GM12878 (cell line): ENCODE measurements at places on chromosomes 1 and 21. TPM values are rescaled to one million over a fixed set of nuclear protein-coding genes. Genes with fewer than 3 reads are reported as not detected.

The TPTE gene
- total RNA-seq, result not detected in 2 replicates

- DNase-seq, result no peak
Observed at GRCh38 chr1:3030663-3031381, 9.6 kb downstream of the ACTRT2 start.

The FAM151A gene
- total RNA-seq, result 0.13 TPM in 1 of 2 replicates, not detected in the other

DNA sequence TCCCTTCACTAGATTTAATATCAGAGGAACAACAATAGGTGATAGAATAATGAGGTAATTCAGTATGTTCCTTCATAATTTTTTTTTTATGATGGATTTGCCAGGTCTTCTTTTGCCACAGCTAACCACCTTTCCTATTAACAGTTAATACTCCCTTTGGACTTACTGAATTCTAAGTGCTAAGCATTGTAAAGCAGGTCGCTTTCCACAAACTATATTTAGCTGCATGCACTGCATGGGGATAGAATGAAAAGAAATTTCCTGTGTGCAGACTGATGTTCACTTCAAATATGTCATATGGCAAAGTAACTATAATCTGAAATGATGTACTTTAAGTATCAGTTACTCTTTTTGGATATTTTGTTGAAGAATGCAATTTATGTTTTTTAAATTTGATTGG, 85.8 kb downstream of the GPR161 start:
- DNase-seq, result no peak

The GPR25 gene
- not detected in 2 replicates for total RNA-seq

The TMEM125 gene
- 0.28 and 1.1 TPM in 2 replicates for total RNA-seq

The S100A1 gene
- total RNA-seq, result not detected in 2 replicates

GRCh38 chr1:214826619-214827018, 223.6 kb downstream of the CENPF start:
- no peak for DNase-seq

The TMEM81 gene
- 1.2 and 1.7 TPM in 2 replicates for total RNA-seq

- no peak for DNase-seq
Observed at GRCh38 chr1:194870860-194871259, 1684.4 kb upstream of the B3GALT2 start.

GRCh38 chr1:161073474-161074121, 3.9 kb upstream of the ARHGAP30 start:
- no peak for DNase-seq

The ACTRT2 gene
- total RNA-seq, result not detected in 2 replicates

The SEMA4A gene
- total RNA-seq, result 46.3 and 52.1 TPM in 2 replicates

The MPL gene
- not detected in 2 replicates for total RNA-seq

GRCh38 chr1:67347688-67348472, 40.2 kb downstream of the IL12RB2 start:
- DNase-seq, result no peak

DNA sequence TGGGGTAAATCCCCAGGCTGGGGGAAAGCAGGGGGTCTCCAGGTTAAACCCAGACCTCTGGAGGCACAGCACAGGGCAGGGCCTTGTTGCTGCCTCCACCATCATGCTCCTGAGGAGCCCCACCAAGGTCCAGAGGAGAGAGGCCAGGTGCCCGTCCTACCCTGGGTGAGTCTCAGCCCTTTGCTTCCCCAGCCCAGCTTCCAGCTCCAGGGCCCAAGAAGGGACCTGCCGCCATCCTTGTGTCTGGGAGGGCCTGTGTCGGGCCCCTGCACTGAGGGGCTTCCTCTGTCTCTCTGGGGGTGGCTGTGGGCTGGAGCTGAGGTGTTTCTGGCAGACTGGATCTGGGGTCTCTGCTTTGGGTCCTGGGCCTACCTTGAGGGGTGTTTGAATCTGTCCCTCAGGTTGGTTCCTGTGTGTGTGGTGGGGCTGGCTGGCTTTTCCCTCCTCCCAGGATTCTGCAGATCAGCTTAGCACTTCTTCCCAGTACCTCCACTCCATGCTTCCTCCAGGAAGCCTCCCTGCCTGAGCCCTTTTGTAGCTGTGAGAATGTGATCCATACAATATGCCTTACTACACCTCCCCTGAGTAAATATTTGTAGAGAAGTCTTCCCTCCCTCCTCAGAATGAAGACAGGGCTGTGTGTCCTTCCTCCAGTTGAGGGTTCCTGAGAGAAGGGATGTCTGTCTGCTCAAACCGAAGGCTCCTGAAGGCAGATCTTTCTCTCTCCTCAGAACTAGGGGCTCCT, 6.2 kb downstream of the GPR3 start:
- no peak for DNase-seq

The F13B gene
- not detected in 2 replicates for total RNA-seq

DNA sequence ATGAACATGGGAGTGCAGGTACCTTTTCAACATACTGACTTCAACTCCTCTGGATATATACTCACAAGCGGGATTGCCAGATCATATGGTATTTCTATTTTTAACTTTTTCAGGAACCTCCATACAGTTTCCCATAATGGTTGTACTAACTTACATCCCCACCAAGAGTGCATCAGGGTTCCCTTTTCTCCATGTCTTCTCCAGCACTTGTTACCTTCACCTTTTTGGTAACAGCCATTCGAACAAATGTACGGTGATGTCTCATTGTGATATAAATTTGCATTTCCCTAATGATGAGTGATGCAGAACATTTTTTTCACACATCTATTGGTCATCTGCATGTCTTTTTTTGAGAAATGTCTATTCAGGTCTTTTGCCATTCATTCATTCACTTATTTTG, 25.9 kb upstream of the ACTA1 start:
- no peak for DNase-seq

GRCh38 chr1:215044151-215044550, 38.4 kb upstream of the KCNK2 start:
- no peak for DNase-seq

The UTS2 gene
- total RNA-seq, result not detected in 2 replicates

The GSTM5 gene
- total RNA-seq, result 0.26 and 0.40 TPM in 2 replicates

The AGT gene
- total RNA-seq, result 0.69 and 0.85 TPM in 2 replicates

GRCh38 chr1:107247679-107248078, 106.8 kb downstream of the NTNG1 start:
- no peak for DNase-seq

DNA sequence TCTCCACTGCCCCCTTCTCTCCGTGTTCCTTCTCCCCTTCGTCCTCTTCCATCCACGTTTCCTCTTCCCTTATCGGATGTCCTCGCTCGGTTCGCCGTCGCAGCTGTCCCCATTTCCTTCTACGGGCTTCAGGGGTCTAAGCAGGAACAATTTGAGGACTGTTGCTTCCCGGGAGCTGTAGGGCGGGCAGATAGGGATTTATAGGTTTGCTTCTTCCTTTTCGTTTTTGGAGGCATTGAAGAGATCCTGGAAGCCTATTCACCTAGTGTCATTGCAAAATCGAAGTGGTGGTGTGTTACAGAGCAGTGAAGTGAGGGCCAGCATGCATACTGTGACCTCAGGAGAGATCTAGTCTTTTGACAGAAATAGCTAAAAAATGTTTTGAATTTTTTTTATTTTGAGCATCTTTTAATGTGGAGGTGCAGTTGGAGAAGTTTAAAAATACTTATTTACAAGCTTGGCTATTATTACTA, 897 bp downstream of the ZYG11B start:
- no peak for DNase-seq

DNA sequence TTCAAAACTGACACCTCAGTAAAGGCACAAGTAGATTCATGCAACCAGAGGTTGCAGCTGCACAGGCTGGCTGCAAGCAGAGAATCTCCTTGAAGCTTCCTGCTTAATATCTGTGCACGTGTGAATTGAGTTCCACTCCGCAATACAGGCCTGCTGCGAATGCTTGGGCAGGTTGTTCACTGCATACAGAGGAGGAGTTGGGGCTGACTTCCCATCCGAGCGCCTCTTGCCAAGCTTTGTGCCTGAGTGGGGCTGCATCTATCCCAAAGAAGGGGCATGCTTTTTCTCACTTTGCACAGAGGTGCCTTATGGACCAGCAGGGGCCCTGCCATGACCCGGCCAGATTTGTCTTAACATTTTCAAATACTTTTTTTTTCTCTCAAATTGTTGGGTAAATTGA, 17.9 kb upstream of the PADI1 start:
- no peak for DNase-seq

GRCh38 chr1:201739492-201740085, 89.4 kb upstream of the IPO9 start:
- DNase-seq, result no peak

GRCh38 chr1:147851149-147851548, 51.4 kb upstream of the GJA8 start:
- DNase-seq, result no peak

- no peak for DNase-seq
Observed at GRCh38 chr1:19765623-19766022, 34.1 kb downstream of the TMCO4 start.

The SELENBP1 gene
- 0.41 and 0.45 TPM in 2 replicates for total RNA-seq

DNA sequence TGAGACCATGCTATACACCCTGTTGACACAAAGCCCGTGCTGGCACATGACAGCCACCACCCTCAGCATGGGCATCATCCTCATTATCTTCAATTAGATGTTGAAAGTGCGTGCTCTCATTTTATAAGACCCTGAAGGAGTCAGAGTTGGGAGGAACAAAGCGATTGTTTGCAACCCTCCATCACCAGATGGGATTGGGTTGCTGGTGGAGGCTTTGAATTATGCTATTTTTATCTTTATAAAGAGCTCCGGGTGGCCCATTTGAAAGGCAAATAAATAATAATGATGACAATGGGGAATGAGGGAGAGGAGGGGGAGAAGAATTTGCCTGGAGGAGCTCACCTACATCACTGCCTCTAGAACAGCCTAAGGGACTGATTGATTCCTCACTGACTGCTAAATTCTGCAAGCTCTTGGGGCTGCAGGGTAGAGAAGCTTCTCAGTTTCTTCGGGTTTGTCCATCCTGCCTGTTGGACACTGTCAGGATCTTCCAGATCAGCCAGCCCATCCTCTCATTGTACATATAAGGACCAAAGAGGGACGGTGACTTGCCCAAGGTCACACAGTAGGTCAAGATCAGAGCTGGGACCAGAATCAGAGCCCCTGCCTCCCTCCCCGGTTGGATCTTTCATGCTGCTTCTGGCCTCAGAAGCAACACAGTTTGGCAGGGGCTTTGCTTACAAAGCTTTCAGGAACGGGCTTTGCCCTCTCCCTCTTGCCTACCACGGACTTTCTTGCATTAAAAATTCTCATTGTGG, 130.9 kb upstream of the ZBTB40 start:
- no peak for DNase-seq

- DNase-seq, result no peak
Observed at GRCh38 chr1:117581391-117581943, 24.4 kb upstream of the TENT5C start.

The ETNK2 gene
- not detected in 2 replicates for total RNA-seq

- no peak for DNase-seq
Observed at GRCh38 chr1:31216016-31216415, 23.7 kb downstream of the NKAIN1 start.

GRCh38 chr1:93705892-93706500, 24.4 kb upstream of the BCAR3 start:
- no peak for DNase-seq

The HMGCS2 gene
- total RNA-seq, result 0.43 and 0.49 TPM in 2 replicates

The TRNP1 gene
- 0.11 and 0.13 TPM in 2 replicates for total RNA-seq

DNA sequence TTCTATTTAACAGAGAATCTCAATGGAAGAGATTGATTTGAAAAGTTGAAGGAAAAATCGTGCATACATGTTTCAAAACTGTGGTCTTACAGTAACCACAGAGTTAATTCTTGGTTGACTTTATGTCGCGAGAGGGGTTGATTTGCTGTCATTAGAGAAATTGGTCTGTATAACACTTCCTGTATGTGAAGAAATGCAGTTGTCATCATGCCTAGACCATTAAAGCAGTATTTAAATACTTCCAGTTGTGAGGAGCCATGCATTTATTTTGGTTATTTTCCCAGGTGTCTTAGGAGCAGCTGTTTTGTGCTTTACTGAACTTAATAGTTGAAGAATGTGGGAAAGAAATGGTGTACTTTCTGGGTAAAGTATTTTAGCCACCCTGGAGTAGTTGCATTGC, 76.2 kb downstream of the NFIA start:
- DNase-seq, result no peak

DNA sequence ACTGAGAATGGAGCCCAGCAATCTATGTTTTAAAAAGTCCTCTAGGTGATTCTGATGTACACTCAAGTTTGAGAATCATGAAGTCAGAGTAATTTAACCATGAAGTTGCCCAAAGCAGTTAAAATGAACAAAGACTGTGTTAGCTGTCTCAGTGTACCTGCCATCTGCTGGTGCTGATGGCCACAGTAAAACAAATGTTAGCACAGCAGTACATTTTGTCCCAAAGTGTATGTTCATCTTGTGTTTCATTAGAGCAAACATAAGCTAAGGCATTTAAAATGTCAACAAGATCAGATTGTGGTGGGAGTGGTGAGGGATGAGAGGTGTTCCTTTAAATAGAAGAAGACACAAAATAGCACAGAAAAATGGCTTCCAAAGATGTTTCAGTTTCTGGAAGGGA, 31.1 kb downstream of the FYB2 start:
- no peak for DNase-seq

- no peak for DNase-seq
Observed at GRCh38 chr1:235416662-235417049, 49.4 kb downstream of the TBCE start.

GRCh38 chr1:151405187-151405951, 6.0 kb downstream of the PSMB4 start:
- no peak for DNase-seq

GRCh38 chr21:44729336-44730027, 18.1 kb upstream of the TSPEAR start:
- no peak for DNase-seq

- no peak for DNase-seq
Observed at GRCh38 chr1:18505666-18506065, 24.9 kb downstream of the KLHDC7A start.

DNA sequence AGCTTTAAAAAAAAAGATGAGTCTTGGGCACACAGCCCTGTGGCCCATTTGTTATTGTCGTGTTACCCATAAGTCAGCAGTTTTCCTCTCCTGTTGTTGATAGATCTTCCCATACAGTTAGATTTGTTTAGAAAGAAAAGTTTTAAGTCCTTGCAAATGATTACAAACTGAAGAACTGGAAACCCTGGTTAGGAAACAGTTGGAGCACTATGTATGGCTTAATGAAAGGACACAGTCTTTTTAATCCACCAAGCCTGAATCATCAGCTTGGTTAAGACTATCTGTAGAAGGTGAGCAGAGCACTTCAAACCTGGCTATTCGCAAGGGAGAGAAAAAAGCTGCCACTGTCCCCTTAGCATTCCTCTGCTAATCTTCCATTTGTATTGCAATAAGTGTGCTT, 241.0 kb downstream of the DISC1 start:
- DNase-seq, result no peak

The TGFB2 gene
- 0.35 TPM in 1 of 2 replicates, not detected in the other for total RNA-seq

- peak; percentile 57 for DNase-seq
Observed at GRCh38 chr21:15732290-15732995, 2.7 kb downstream of the USP25 start.

- DNase-seq, result no peak
Observed at GRCh38 chr1:180912211-180912800, 391 bp upstream of the KIAA1614 start.

The FAM163A gene
- total RNA-seq, result not detected in 2 replicates

The PTGS2 gene
- total RNA-seq, result 0.13 TPM in 1 of 2 replicates, not detected in the other

The FAM177B gene
- not detected in 2 replicates for total RNA-seq

DNA sequence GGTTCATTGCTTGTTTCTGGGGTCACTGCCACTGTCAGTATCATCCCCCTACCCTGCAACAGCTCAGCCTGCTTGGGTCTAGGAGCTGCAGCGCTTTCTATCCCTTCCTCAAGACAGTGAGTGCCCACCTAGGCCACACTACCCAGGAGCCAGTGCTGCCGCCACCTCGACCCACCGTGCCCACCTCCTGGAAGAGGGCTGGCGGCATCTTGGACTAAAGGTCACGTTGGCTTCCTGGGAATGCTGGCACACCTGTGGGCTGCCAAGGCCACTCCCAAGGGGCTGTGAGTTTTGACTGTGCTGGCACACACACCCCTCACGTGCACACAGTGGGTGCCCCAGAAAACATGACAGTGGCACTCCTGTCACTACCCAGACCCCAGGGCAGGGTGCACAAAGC, 22.1 kb downstream of the CRYAA start:
- no peak for DNase-seq

The OR10Z1 gene
- total RNA-seq, result not detected in 2 replicates
